Uterus (tissue), 4 donors: ENCODE measurements at places on chromosomes 4 and X. TPM values are rescaled to one million over a fixed set of nuclear protein-coding genes. Genes with fewer than 3 reads are reported as not detected.

DNA sequence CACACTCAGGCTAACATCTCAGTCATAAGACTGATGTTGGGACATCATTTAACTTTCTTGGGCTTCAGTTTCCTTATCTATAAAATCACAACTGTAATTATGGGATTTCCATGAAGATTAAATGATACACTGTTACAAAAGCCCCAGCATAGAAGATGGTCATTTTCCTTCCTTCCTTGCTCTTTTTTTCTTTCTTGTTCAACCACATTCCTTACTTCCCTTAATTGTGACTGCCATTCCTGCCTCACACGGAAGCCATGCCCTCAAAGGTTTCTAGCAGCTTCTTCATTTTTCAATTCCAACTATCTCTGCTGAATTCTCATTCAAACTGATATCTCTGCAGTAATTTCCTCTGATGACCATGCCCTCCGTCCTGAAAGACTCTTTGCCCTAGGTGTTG, 311.8 kb downstream of the PPP3CA start:
- no peak overlapping the region for H3K27ac ChIP-seq
- no peak for DNase-seq
- no peaks in the 10 kb centered on the region for H3K36me3 ChIP-seq
- H3K27me3 ChIP-seq = no peaks in the 10 kb centered on the region

GRCh38 chr4:7845493-7846128, 94.0 kb downstream of the AFAP1 start:
- DNase-seq = no peak
- peak overlapping the region; percentile 5 for H3K27ac ChIP-seq
- no peak overlapping the region for H3K4me3 ChIP-seq

DNA sequence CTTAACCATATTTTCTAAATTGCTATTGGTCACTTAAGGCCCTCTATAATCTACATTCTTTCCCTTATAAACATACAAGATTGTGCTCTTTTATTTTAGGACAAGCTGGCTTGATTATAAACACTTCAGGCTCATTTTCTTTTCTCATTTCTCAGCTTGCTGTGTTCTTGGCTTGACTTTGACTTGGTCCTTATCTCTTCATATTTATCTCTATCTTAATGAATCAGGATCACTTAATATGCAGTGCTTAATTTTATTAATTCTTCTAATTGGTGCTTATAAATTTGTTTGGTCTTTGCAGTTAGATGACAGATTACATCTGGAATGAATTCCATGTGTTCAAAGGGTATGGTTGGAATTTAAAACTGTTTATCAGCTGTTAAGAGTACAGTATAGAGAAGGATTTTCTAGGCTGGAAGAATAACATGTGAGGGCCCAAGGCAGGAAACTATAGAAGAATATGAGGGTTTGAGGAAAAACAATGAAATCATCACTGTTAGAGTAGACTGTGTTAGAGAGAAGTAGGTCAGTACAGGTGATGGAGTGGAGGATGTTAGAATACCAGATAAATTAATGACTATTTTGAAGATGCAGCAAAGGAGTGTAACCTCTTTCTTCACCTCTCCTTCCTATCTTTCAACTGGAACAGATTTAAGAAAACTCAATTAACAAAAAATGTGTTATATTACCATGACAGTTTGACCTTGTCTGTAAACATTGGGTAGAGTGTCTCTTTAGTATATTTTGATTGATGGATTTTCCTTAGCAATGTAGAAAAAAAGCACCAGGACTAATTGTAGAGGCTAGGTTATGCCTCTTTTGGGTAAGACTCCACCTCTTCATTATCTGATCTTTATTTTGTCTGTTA, 169.6 kb downstream of the RAPGEF2 start:
- no peak overlapping the region for H3K4me3 ChIP-seq
- H3K27ac ChIP-seq = no peak overlapping the region
- H3K27me3 ChIP-seq = no peaks in the 10 kb centered on the region

GRCh38 chrX:17836830-17837229, 24.3 kb downstream of the RAI2 start:
- no peaks in the 10 kb centered on the region for H3K36me3 ChIP-seq
- H3K4me3 ChIP-seq = no peak overlapping the region
- H3K27me3 ChIP-seq = no peaks in the 10 kb centered on the region
- H3K4me1 ChIP-seq = no peaks in the 10 kb centered on the region

DNA sequence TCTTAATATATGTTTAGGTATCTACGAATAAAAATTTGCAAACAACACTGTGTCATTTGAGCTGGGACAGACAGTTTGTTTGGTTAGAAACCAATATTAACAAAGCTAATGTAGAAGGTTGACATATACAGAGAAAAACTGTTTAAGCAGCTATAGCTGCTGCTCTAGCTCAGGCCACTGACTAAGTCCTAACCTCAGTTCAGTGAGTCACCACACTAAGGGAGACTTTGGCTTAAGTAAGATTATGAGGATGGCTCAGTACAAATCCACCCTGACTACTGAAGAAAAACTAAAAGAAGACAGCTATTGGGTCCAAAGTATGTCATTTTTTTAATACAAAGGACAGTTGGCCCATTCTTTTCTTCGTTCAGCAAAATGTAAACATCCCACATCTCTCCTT, 717.3 kb upstream of the ACTRT1 start:
- no peak for DNase-seq
- H3K27ac ChIP-seq = no peak overlapping the region
- no peaks in the 10 kb centered on the region for H3K27me3 ChIP-seq
- no peak overlapping the region for H3K4me3 ChIP-seq
- no peaks in the 10 kb centered on the region for H3K4me1 ChIP-seq

- no peaks in the 10 kb centered on the region for H3K4me1 ChIP-seq
- no peak overlapping the region for H3K4me3 ChIP-seq
- H3K27ac ChIP-seq = no peak overlapping the region
- H3K27me3 ChIP-seq = no peaks in the 10 kb centered on the region
These were observed 336.7 kb upstream of the ADGRL3 start for GRCh38 chr4:60863442-60863841.

GYG2 gene
- 2.4 TPM for total RNA-seq

GPRASP3 gene
- 2.4 TPM for total RNA-seq

PSAPL1 gene
- total RNA-seq = not detected

MFSD8 gene
- total RNA-seq = 36.4 TPM

USO1 gene
- total RNA-seq = 44.4 TPM
